ENCODE measurements at places on chromosomes 7 and 10. TPM values are rescaled to one million over a fixed set of nuclear protein-coding genes. Genes with fewer than 3 reads are reported as not detected.

The NME8 gene
- not detected for total RNA-seq

The TYW1B gene
- 2.8 TPM for total RNA-seq

DNA sequence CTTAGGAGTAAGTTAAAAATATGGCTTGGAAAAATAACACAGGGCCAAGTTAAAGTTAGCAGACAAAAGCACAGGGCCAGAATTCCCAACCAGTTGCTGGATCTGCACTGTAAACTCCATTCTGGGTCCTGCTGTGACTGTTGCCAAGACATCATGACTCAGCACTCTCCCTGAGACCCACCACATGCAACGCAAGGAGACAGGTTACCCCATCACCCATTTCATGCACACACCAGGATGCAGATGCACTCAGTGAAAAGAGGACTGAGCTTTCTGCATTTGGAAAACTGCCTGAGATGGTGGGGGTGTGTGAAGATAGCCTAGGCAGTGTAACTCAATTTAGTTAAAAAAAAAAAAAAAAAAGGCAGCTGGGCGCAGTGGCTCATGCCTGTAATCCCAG, 97.6 kb upstream of the ZNF438 start:
- DNase-seq = no peak

GRCh38 chr7:129906700-129907099, 46.1 kb downstream of the UBE2H start:
- DNase-seq = no peak

GRCh38 chr7:37352974-37353948, 95.4 kb downstream of the ELMO1 start:
- DNase-seq = peak; percentile 90

The CYP3A5 gene
- total RNA-seq = 0.86 TPM

DNA sequence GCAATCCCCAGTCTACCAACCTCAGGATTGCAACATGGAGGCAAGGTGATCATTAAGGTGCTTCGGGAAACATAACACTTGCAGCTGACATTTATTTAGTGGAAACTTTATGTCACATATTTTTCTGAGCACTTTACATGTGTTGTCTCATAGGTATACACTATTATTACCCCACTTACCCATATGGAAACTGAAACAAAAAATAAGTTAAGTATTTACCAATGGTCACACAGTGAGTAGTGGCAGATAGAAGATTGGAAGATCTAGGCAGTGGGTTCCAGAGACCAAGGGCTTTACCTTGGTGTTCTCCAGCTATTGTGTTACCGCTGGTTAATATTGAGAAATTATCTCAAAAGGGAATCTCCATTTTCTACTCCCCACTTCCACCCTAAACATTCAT, 1279.1 kb upstream of the SORCS1 start:
- DNase-seq = no peak

Measured in activated naive CD4-positive, alpha-beta T cell treated with anti-CD3 and anti-CD28 coated beads for 36 hours (primary cell).